ENCODE measurements at places on chromosomes 1 and 21.

GRCh38 chr1:64887689-64888217, 78.6 kb downstream of the JAK1 start:
- no peak for DNase-seq

GRCh38 chr1:114701931-114702330, 6.6 kb upstream of the AMPD1 start:
- DNase-seq: no peak

DNA sequence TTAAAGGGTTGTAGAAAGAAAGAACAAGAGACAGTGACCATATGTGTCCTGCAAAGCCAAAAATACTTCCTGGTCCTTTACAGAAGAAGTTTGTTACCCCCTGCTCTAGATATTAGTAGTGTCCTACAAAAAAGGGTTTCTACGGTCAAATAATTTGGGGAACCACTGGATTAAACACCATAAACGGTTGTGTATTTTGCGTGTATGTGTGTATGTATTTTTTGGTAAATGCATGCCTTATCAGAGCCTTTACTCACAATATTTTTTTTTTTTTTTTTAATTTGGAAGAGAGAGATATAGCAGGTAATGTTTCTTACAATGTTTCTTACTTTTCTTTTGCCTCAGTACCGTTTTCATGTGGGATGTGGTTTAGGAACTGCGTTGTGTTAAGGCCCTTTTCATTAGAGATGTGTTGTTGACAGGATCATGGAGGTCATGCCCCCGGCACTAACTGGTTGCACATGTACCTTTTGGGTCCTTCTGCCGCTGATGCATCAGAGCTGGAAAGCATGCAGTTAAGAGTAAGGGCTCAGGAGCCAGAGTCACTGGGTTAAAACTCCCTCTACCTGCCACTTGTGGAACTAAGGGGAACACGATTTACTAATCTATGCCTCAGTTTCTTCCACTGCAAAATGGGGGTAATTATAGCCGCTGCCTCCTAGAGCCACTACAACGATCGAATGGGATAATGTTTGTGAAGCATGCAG, 234.6 kb upstream of the KAZN start:
- DNase-seq: no peak

DNA sequence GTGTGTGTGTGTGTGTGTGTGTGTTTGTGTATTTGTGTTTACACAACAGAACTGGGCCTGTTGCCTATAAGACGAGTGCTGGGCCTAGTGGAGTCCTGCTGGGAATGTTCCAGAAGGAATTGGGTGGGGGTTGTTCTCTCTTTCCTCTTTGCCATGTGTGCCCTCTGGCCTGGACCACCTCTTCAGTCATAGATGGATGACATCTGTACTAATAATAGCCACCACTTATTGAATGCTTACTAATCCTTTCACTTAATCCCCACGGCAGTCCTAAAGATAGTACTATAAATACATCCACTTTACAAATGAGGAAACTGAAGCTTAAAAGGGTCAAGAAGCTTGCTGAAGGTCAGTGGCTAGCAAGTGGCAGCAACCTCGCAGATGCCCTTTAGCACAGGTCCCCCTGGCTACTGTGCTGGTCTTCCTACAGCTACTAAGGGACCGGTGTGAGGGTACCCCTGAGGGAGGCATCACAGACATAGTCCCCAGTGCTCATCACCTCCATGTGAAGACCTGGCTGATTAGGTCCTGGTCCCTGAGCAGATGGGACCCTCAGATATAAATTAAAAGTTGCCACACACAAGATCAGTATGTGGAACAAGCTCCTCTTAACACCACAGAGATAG, 55.2 kb upstream of the KIF1B start:
- no peak for DNase-seq

DNA sequence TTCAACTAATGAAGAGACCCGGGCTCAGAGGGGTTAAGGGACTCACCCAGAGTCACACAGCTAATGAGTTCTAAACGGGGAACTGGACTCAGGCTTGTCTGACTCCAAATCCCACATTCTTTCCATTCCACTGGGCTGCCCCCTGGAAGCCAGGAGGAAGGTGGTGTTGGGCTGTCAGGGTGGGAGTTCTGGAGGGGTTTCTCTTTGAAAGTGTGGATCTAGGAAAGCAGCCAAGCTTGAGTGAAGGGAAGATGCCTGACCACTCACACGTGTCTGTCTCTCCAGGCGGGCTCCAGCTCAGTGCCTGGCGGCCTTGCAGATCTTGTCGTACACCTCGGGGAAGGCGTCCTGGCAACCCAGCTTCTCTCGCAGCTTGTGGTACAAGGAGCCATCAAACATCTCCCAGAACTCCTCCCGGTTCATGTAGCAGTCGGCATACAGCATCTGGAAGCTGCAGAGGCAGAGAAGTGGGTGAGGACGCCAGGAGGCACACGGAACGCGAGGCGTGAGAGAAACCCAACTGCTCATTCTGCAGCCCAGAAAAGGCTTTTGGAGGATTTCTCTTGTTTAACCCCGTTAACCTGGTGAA, 35.0 kb downstream of the DHCR24 start:
- DNase-seq: no peak

DNA sequence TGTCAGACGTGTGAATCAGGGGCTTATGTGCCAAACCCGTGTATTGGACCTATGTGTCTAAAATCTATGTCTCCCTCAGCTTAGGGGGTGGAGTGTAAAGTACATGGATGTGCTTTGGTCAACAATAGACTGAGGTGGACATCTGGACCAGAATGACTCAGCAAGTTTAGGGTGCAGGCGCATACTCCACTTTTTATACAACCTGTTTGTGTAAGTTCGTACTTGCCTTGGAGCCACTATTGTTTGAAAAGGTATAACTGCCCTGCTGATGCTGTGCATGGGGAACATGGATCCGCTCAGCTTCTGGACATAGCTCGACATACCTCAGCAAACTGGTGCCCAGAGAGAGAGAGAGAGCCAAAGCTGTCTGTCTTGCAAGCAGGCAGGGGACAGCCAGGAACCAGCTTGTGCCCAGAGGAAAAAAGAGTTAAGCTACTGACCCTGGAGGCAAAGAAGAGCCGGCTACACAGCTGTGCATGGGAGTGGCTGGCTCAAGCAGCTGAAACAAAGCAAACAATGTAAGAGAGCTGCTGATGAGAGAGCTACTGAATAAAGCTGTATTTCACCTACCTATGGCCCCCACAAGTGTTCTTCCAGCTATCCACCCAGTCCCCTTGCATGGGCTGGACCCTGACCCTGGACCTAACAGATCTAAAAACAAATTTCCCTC, 41.2 kb downstream of the GJA5 start:
- DNase-seq: no peak

- DNase-seq: no peak
These were observed 25.4 kb upstream of the ALDH4A1 start for GRCh38 chr1:18927654-18928272.

DNA sequence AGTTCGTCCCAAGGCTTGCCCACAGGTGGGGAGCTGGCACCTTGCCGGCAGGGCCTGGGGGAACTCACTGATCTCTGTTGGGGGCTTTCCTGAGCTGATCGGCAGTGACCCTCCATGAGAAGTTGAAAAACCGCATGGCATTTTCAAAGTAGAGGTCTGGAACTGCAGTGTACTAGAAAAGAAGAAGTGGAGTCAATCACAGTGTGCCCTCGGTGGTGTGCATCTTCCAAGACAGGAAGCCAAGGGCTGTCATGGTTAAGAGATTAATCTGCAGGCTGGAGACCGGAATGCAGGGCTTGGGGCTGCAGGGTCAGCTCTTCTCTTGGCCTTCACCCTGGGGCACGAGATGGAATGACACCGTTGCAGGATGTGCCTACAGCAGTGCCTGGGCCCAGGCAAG, 56.8 kb downstream of the ECE1 start:
- DNase-seq: no peak

DNA sequence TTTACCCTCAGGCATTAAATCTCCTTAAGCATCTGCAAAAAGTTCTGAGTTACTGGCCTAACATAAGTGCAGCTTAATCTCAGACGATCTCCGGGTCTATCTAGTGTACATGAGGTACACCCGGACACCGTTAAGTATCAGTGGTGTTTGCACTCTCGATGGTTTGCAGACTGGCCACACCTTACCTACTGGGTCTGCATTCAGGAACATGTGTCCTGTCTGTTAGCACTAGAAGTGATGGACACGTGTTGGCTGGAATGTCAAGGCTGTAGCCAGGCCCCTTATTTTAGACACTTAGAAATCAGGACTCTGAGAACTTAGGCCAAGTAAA, 783 bp upstream of the AGL start:
- no peak for DNase-seq

GRCh38 chr1:226596531-226597165, 48.1 kb downstream of the STUM start:
- no peak for DNase-seq

DNA sequence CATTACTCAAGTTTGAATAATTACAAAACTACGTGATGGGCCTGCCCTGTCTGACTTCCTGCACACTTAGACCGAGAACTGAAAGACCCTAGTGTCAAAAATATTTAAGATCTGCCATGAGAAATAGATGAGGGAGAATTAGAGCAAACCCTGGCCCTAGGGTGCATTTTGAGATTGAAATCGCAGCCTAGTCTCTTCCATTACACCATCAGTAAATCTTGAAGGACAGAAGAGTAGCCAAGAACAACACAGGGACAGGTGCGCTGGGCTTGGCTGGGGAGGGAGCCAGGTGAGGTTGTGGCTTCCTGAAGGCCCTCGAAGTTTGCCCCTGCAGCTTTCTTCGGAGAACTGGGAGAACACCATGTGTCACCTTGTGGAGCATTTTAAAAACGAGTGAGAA, 36.7 kb upstream of the KIF26B start:
- DNase-seq: no peak

DNA sequence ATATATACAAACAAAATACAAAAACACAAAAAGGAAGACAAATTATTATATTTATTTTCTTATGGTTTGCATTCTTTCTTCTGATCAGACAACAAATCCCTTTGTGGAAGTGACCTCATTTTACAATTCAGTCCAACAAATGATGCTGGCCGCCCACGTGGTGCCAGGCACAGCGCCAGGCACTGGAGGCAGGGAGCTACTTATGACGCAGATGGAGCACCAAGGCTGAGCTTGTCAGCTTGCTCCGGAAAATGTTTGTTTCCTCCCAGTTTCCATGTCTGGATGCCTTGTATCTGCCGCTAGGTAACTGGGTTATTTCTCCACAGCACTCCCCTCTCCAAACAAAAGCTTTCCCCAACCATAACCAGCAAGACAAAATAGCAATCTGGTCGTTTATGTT, 30.7 kb upstream of the CD34 start:
- no peak for DNase-seq

- no peak for DNase-seq
These were observed 482.0 kb downstream of the SETD4 start for GRCh38 chr21:35578347-35578782.

- DNase-seq: no peak
These were observed 56.6 kb upstream of the C1orf174 start for GRCh38 chr1:3956527-3957170.

- DNase-seq: no peak
These were observed 258.3 kb upstream of the KAZN start for GRCh38 chr1:14340002-14340785.

DNA sequence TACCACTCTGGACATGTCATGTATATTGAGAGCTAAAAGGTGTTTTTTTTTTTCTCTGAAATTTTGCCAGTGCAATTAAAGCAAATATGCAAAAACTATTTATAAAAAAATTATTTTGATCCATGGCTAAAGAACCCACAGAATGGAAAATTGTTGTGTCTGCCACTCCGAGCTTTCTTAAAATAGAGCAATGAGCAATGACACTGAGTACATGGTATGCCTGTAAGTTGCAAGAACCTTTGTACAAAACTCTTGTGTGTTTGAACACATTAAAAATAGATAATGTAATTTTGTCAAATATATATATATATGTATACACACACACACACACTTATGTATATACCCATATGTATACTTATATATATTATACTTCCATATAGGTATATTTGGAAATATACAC, 1530.9 kb upstream of the B3GALT2 start:
- DNase-seq: no peak

GRCh38 chr1:17874231-17874630, 119.1 kb downstream of the ACTL8 start:
- no peak for DNase-seq

- DNase-seq: no peak
These were observed 39.0 kb downstream of the DPT start for GRCh38 chr1:168689726-168690602.

- no peak for DNase-seq
These were observed 140.1 kb upstream of the DUSP10 start for GRCh38 chr1:221881805-221882581.

GRCh38 chr1:202805886-202806844, 2.1 kb downstream of the KDM5B start:
- no peak for DNase-seq

DNA sequence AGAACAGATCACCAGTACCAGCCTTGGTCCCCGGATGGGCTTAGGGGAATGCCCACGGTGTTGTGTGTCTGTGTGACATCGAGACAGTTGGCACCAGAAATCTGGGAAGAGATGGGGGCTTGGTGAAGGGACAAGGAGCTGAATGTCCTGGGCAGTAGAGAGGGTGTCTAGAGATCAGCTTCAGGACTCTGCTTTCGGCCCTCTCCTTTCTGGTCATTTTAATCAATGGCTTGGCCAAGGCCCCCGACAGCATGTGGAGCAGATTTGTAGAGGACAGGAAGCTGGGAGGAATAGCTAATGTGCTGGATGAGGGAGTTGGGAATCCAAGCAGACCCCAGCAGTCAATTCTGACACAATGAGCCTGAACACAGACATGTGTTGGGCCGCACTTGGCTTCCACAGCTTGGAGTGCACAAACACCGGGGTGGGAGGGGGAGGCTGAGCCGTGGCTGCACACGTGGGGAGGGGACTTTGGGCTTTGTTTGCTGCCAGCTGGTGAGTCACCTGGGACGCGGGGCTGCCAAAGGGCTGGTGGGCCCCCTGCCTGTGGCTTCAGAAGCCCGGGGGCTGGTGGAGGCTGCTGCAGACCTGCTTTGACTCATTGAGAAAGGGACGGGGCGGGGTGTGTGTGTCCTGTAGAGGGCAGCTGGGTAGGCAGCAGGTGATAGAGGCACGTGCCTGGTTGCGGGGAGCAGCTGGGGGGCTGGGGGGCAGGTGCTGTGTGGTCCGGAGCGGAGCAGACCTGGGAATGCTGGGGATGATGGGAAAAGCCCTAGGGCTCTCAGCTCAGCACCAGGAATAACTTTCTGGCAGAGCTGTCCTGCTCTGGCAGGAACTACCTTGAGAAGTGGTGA, 20.9 kb downstream of the SLC1A7 start:
- no peak for DNase-seq

DNA sequence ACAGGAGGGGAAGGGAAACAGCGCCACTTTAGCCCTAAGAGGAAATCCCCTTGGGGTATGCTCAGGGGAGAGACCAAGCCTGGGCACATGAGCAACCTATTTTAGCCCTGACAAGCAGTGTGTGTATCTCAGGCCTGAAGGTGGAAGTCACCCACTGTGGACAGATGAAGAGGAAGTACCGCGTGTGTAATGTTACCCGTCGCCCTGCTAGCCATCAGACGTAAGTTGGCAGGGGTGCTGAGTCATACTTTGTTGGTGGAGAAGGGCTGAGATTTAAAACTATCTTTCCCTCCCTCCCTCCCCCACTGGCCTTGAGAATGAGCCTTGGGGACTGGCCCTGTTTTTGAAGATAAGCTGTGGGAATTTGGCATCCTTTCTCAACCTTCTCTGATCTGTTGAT, 11.2 kb downstream of the AGO1 start:
- no peak for DNase-seq

GRCh38 chr1:192109576-192109975, 48.7 kb upstream of the RGS18 start:
- DNase-seq: no peak

GRCh38 chr1:225021037-225021436, 91.6 kb downstream of the DNAH14 start:
- no peak for DNase-seq

GRCh38 chr1:29557066-29557465, 320.7 kb downstream of the PTPRU start:
- DNase-seq: no peak

Data from left renal cortex interstitium (tissue), 4 donors.